ENCODE measurements at places on chromosomes 7 and 10.

GRCh38 chr10:91596825-91597196 lies 36.1 kb downstream of the PPP1R3C start:
- DNase-seq: no peak

DNA sequence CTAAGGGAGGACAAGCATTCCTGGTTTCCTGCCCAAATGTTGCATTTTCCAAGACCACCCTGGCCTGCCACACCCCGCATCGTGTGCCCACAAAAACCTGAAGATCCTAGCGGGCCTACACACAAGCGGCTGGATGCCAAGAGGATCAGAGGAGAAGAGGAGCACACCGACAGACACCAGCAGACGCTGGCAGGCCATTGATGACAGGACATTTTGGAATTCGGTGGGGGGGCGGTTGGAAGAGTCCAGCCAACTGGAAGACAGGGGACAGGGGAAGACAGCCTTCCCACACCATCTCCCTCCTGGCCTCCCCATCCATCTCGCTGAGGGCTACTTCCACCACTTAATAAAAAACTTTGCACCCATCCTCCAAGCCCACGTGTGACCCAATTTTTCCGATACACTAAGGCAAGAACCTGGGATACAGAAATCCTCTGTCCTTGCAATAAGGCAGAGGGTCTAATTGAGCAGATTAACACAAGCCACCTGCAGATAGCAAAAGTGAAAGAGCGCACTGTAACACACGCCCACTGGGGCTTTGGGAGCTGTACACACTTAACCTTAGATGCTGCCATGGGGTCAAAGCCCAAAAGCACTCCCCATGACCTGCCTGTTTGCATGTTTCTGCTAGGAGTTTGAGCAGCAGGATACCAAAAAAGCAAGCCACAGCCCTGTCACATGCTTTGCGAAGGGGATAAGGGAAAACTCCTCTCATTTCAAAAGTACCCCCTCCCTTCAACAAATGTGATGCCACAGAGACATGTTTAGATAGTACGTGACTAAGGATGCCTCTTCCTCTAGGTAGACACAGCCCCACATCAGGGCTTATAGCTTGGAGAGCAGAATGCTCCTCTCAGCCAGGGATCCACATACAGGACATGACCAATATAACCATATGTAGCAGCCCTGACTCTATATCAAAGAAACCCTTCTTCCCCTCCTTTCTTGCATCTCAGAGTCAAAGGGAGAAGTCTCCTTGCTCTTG lies 13.4 kb upstream of the SMNDC1 start:
- no peak for DNase-seq

GRCh38 chr10:74040200-74041126 lies 42.5 kb downstream of the VCL start:
- no peak for DNase-seq

DNA sequence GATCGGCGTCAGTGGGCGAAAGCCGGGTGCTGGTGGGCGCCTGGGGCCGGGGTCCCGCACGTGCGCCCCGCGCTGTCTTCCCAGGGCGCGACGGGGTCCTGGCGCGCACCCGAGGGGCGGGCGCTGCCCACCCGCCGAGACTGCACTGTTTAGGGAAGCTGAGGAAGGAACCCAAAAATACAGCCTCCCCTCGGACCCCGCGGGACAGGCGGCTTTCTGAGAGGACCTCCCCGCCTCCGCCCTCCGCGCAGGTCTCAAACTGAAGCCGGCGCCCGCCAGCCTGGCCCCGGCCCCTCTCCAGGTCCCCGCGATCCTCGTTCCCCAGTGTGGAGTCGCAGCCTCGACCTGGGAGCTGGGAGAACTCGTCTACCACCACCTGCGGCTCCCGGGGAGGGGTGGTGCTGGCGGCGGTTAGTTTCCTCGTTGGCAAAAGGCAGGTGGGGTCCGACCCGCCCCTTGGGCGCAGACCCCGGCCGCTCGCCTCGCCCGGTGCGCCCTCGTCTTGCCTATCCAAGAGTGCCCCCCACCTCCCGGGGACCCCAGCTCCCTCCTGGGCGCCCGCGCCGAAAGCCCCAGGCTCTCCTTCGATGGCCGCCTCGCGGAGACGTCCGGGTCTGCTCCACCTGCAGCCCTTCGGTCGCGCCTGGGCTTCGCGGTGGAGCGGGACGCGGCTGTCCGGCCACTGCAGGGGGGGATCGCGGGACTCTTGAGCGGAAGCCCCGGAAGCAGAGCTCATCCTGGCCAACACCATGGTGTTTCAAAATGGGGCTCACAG lies 1.1 kb downstream of the EGFR start:
- no peak for DNase-seq

- no peak for DNase-seq
These were observed 332.1 kb downstream of the PHTF2 start for GRCh38 chr7:78130446-78131215.

GRCh38 chr10:47260505-47261111 lies 39.4 kb upstream of the GDF10 start:
- no peak for DNase-seq

DNA sequence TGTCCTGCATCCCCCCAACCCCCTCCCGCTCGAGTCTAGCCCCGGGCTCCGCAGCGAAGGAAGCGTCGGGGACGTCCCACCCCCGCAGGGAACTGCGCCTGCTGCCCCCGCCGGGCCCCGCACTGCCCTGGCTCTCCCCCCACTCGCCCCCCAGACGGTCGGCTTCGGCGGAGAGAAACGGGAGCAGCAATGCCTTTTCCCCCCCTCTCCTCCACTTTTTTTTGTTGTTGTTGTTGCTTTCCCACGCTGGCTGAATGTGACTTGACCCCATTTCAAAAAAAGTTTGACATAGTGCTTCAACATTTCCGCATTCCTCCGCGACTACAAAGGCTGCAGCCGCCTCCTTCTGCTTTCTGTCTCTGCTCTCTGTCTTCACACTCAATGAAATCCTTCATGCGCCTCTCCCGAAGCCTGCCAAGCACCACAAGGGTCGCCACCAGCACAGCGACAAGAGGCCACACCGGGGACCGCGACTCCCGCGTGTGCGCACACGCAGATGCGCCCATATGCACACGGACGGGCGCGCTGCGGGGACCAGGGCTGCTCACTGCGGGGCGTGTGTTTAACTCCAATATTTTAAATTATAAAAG lies 1.0 kb downstream of the CDK6 start:
- peak; percentile 64 for DNase-seq

- no peak for DNase-seq
These were observed 47.5 kb downstream of the FAM53B start for GRCh38 chr10:124696446-124697392.

GRCh38 chr7:123498031-123498430 lies 36.4 kb downstream of the IQUB start:
- no peak for DNase-seq

DNA sequence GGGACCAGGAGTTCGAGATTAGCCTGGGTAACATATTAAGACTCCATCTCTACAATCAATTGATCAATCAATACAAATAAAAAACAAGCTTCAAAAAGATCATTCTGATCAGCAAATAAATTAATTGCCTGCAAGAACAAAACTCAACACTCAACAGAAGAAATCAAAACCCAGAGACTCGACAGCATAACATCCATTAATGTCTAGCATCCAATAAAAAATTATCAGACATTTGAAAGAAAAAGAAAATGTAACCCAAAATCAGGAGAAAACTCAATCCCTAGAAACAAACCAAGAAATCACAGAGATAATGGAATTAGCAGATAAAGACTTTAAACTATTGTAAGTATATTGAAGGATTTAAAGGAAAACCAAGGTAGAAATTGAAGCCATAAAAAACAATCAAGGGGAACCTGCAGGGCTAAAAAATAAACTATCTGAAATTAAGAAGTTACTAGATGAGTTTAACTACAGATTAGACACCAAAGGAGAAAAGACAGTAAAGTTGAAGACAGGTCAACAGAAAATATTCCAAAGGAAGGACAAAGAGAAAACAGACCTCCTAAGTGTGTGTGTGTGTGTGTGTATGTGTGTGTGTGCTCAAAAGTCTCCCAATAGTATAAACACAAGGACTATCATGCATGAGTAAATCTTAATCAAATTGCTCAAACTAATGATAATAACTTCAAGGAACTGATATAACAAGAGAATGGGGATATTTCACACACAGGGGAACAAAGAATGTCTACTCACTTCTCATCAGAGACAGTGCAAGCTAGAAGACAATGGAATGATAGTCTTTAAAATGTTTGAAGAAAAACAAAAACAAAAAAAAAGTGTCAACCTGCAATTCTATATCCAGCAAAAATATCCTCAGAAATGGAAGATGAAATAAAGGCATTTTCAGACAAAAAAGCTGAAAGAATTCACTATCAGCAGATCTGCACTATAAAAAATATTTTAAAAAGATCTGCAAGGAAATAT lies 7.7 kb downstream of the NUDCD3 start:
- DNase-seq: no peak

DNA sequence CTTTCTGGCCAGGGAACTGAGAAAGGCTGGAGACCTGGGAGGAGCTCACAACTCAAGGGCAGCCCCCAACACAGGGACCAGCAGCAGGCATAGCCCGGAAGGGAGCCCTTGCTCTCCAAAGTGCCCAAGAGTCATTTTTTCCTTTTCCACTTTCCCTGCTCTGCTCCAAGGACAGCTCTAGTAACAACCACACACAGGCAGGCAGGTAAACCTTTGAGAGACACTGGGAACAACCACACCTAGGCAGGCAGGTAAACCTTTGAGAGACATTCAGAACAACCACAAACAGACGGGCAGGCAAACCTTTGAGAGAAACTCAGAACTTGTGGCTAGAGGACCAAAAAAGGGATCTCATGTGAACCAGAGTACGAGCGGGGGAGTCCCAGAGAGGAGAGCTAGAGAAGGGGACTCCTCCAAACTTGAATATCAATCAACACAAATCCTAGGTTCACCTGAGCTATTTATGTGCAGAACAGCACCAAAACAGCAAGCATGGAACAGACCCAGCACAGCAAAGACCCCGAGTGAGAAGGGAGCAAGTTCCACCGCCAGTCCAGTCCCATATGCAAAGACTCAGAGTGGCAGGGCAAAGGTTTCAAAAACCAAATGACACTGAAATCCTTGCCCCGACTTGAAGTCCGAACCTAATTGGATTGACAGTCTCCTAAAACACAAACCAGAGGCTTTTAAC lies 33.6 kb upstream of the GUSB start:
- DNase-seq: no peak

DNA sequence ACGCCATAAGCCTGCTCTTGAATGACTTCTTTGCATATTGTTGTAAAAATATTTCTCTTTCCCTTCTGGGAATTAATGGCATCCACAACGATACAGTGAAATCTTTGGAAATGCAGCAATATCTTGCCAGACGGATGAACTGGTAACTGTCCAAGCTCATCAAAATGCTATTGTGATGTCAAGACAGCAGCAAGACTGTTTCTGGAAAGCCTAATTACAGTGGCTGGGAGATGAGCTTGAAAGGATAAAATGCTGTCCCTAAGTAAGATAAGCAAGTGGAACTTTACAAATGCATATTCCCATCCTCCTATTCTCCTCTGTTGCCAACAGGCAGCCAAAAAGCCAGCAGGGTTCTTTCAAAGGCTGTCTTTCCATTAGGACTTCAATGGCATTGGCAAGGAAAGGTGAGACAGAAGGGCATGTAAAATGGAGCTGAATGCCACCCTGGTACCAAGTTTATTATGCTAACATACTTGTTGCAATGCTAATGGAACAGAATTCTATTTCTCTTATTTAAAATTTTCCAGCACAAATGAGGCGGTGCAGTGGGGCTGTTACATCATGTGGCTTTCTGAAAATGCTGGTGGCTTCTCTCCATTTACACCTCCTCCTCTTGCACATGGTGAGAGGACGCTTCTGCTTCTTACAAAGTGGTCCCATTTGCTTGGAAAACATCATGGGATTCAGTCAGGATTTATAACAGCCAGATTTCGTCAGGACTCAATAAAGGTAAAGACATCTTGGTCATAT lies 178.3 kb upstream of the PTER start:
- DNase-seq: no peak

- DNase-seq: no peak
These were observed 176.1 kb downstream of the SH3PXD2A start for GRCh38 chr10:103679096-103679790.

GRCh38 chr10:122637376-122637775 lies 62.3 kb downstream of the C10orf120 start:
- DNase-seq: no peak

DNA sequence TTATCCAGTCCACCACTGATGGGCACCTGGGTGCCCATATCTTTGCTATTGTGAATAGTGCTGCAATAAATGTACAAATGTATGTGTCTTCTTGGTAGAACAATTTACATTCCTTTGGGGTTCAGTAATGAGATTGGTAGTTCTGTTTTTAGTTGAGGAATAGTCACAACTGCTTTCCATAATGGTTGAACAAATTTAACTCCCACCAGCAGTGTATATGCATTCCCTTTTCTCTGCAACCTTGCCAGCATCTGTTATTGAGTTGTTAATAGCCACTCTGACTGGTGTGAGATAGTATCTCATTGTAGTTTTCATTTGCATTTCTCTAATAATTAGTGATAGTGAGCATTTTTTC lies 27.8 kb downstream of the COA1 start:
- no peak for DNase-seq

GRCh38 chr10:90968328-90969081 lies 47.6 kb upstream of the ANKRD1 start:
- no peak for DNase-seq

GRCh38 chr7:39825401-39825980 lies 124.6 kb upstream of the CDK13 start:
- DNase-seq: no peak

GRCh38 chr7:37173670-37174069 lies 275.0 kb downstream of the ELMO1 start:
- no peak for DNase-seq

DNA sequence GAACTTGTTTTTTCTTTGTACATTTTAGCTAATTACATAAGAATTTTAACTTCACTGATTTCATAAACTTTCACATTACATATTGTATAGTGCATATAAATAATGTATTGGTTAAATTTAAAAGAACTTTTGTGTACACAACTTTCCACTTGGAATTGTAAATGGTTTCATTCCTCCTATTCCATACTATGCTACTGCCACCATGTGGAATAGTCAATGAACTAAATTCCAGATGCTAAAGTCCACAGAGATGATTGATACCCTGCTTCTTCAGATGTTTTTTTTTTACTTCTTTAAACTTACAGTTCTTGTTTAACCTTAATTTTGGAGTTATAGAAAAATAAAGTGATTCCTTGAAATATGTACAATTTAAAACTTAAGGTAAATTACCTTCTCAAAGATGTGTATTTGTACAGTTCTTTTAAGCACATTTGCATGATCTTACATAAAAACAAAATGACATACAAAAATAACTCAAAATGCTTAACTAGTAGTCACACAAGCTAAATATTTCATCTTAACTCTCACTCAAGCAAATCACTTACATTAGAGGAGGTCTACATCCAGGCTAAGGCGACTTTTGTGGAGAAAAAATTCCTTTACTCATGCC lies 247.6 kb upstream of the HGF start:
- no peak for DNase-seq
